ENCODE measurements at places on chromosomes 13 and 19.

- DNase-seq: no peak
Measured at GRCh38 chr13:49997955-49998354, 1.1 kb downstream of the TRIM13 start.

DNA sequence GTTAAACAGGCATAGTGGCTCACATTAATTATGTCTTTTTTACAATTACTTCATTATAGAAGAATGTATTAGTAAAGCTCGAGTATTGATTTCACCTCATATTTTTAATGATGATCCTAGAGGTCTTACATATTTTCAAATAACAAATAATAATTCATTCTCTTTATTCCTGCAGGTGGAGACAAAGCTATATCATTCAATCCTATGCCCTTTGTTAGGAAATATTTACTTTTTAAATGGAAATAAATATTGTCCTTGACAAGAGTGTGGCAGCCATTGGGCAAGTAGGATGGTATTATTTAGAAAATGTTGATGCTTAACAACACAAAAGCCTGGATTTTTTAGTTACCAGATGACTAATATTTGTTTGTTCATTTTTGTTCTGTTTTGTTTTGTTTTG lies 127.6 kb downstream of the COG6 start:
- DNase-seq: no peak

- DNase-seq: no peak
Measured at GRCh38 chr13:97120976-97121375, 101.2 kb upstream of the MBNL2 start.

DNA sequence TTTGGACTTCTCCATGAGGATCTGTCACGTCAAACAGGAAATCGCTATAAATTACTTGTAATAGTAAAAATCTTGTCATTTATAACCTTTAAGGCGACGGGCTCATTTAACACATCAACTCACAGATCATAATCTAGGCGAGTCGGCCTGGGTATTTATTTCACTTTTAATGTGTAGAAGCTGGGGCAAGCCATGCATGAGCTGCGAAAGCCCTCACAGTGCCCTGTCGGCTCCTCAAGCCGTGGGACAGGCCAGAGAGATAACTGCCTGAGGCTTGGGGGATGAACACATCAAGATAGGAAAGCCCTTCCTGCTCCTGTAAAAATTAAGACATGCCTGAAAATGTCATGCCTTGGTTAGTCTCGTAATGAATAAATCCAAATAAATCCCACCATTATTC lies 30.8 kb downstream of the SOX1 start:
- no peak for DNase-seq

DNA sequence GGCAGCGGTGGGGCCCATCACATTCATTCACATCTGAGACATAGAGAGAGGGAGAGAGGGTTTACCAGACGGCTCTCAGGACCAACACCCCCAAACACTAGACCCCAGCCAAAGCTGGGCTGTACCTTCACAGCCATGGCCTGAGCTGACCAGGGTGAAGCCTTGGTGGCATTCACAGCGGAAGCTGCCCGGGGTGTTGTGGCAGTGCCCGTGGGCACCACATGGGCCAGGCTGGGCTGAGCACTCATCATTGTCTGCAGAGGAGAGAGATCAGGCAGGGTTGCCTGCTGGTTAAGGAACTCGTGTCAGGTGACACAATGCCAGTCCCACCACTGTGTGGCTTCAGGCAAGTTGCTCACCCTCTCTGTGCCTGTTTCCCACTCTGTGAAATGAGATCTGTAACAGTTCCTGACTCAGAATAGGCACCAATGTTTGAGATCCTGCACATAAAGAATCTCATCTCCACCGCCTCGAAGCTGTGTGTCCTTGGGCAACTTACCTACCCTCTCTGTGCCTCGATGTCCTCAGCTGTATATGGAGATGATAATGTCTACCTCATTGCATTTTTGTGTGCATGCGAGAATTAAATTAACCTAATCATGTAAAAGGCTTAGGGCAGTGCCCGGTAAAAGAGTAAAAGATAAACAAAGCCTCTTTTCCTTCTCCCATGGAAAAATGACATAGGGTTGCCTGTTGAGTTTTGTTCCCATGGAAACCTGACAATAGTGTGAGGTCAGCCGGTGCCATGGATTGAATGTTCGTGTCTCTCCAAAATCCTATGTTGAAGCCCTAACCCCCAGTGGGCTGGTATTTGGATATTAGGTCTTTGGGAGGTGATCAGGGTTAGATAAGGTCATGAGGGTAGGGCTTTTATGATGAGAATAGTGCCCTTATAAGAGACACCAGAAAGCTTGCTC lies 22.9 kb downstream of the CCL25 start:
- DNase-seq: no peak

GRCh38 chr19:49808711-49809159 lies 4.4 kb downstream of the FUZ start:
- DNase-seq: peak; percentile 83

GRCh38 chr13:77196052-77196618 lies 130.8 kb downstream of the MYCBP2 start:
- DNase-seq: no peak

DNA sequence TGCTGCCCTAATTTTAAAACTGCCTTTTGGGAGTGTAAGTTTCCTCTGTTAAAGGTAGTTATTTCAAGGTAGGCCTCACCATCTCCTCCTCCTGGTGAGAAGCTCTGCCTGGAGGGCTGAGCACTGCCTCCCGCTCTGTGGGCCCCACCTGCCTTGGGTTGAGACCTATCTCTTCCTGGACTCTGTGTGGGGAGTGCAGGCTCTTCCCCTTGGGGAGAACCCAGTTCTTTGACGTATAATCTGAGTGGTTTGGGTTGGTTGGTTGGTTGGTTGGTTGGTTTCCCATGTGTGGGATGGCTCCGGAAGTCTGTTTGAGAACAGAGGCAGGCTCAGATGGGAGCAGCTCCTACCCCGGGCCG lies 39.1 kb downstream of the ACTN4 start:
- DNase-seq: peak; percentile 68

DNA sequence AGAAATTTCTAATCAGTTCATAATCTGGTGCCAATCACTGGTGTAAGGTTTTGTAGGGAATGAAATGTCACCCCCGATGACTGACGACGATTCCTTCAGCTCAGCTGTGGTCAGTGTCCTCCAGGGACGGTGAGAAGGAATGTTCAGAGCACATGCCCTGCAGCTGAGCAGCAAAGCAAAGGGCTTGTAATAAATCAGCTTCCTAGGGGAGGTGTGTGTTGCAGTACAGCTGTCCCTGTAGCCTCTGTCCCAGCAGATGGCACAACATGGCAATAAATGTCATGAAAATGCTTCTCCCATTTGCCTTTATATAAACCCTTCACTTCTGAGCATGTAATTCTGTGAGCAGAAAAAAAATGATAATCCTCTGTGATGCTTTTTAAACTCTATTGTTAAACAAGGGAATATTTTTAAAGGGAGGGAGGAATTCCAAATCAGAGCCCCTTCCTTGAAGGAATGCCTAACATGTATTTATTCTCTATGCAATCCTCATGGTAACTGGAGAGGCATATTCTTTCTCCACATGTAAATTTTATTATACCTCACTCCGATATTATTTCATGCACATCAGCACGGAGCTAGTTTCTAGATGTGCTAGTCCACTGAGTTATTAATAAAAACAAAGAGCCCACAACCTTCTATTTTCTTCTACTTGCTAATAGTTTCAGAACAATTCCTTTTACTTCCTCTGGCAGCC lies 102.5 kb downstream of the FAM216B start:
- no peak for DNase-seq

DNA sequence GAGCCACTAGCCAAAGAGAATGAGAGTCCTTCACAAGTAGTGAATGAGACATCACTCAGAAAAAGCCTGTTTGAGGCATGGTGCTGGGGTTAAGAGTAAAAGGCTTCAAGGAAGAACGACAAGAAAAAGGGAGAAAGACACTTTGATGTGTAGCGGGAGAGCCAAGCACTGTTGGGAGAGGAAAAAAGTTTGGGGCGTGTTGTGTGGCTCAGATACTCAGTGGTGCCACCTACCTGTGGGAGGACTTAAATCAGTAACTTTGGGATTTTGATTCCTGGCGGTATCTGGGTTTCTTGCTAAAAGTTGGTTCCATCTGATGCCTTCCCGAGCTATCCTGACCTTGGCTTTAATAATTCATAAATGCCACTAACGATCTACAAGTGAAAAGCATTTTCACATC lies 12.3 kb downstream of the ELSPBP1 start:
- peak; percentile 4 for DNase-seq

DNA sequence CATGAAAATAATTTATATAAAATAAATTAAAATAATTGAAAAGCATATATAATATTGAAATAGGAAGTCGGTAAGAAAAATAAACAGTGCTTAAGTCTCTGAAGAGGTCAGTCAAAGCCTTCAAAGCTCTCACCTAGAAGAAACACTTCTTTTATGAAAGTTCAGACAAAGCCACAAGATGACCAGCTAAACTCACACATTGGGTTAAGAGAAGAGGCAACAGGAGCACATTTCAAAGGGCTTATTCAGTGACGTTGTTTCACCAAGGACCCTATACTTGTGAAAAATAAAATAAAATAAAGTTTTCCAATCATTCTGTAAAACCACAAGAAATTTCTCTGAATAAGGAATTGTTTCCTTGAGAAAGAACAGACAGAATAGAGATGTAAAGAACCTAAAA lies 2.5 kb upstream of the ITM2B start:
- no peak for DNase-seq

DNA sequence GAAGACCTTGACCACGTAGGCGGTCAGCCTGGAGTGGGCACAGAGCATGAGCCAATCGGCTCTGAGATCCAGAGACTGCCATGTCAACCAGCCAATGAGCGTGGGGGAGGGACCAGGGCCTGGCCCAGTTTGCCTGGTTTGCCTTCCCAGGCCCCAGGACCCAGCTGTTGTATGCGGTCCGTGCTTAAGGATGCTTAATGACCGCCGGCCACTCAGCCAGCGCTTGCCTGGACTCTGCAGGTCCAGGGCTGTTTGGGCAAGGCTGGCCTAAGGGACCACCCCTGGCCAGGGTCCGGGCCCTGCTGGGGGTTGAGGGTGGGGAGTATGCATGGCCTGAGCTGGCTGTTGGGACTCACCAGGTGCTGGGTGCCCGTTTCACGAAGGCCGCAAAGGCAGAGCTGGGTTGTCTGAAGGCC lies 23.1 kb upstream of the TNFSF14 start:
- DNase-seq: no peak

DNA sequence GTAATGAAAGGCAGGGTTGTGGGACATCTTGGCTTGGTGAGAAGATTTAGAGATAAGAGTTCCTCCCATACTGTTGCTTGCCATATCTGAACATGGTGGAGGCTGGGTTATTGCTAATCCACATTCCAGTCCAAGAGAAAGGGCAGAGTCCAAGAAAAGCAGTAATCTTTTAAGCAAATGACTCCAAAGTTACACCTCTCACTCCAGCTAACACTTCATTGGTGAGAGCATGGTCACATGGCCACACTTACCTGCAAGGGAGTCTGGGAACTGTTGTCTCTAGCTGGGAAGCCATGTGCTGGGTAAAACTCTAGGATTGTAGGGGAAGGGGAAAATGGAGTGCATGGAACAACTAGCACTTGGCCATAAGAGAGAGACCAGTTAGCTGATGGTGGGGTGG lies 5.6 kb downstream of the C19orf81 start:
- DNase-seq: no peak

DNA sequence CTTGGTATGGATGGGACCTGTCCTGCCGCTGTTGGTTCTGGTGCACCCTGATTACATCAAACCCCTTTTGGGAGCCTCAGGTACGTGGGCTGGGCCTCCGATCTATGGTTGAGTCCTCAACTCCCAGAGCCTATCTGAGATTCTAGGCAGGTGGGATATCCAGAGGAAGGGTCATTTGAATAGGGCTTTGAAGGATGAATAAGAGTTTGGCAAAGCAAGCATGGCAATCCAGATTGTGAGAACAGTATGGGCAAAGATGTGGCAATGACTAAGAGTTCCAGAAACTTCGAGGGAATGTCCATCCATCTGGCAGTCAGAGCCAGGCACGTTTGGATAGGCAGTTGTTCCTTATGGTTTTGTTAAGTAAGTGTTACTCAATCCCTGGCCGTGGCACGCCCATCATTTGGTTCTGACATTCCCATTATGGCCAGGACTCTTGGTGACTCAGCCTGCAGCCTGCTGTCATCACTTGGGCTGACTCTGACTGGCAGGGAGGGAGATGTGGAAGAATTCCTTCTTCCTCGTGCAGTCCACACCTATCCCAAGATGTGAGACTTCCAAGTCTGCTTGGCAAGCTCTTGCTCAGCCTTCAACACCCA lies 21.5 kb downstream of the CYP4F22 start:
- no peak for DNase-seq

GRCh38 chr19:13856497-13856896 lies 20.4 kb upstream of the NANOS3 start:
- DNase-seq: no peak

GRCh38 chr13:67557642-67558241 lies 327.6 kb upstream of the PCDH9 start:
- no peak for DNase-seq

- no peak for DNase-seq
Measured at GRCh38 chr19:28247243-28247642, 965.7 kb downstream of the UQCRFS1 start.

DNA sequence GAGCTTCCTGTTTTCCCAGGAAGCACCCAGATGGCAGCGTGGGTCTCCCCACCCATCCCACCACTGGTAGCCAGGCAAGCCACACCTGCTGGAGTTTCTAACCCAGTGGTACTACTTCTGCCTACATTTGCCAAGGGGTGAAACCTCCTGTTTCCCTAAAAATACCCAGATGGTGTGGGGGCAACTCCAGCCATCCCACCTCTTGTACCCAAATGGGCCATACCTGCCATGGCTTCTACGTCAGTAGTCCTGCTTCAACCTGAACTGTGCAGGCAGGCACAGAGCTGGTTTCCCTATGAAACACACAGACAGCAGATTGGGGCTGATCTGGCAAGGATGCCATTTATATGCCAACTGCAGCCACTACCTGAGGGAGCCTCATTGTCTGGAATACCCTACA lies 809.4 kb upstream of the MIR17HG start:
- no peak for DNase-seq

- DNase-seq: peak; percentile 62
Measured at GRCh38 chr19:49690656-49691242, at the start of gene CPT1C. Gene CPT1C, plus strand, starts transcription at chr19:49691116. Its CDS starts 1,137 bp downstream, at chr19:49692253.

DNA sequence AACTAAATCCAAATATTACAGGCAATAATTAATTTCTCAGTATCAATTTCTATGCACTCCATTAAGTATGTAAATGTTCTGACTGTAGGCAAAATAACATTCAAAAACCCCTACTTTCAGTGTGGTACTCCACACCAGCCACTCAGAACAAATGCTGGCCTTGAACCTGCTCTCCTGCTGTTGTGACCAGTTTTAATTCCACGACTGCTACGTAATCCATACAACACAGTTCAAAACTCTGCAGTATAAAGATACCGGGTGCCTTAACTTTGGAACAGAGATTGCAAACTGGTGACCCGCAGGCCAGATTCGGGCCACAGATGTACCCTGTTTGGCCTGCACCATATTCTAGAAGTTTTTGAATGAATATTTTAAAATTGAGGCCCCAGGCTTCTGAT lies 30.4 kb downstream of the COL4A1 start:
- no peak for DNase-seq

DNA sequence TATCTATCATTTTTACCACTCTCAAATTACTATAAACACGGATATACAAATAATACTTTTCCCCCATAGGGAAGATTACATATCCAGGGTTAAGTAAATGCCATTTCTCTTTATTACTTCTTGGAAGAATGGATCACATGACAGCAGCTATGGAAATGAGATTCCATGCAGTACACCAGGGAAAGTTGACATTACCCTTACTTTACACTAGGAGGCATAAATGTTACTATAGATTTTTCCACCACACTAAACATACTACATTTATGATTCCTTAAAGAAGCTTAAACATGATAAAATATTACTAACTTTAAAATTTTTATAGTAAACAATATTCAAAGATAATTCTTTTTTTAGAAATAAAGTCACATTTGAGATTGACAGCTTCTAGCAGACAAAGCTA lies 611.4 kb downstream of the PCDH9 start:
- no peak for DNase-seq
